ENCODE measurements at places on chromosomes 13 and 19.

GRCh38 chr13:62556978-62557377, 1141.3 kb upstream of the PCDH20 start:
- DNase-seq, result no peak

DNA sequence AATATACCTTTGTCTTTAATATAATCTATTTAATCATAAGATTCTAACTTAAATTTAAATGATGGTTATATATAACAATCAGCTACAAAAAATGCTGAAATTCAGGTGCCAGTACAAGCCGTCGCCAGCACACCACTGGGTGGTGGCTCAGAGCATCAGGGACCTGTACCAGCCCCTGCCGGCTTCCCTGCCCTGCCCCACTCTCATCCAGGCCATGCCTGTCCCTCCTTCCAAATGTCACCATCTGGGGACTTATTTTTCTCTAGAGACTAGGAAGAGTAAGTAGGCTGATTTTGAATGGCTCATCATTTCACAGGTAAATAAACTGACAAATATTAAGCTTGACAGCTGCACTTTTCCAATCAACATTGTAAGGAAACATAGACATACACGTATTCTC, 1.6 kb downstream of the METTL21C start:
- no peak for DNase-seq

GRCh38 chr13:97124206-97124605, 97.9 kb upstream of the MBNL2 start:
- DNase-seq, result no peak

DNA sequence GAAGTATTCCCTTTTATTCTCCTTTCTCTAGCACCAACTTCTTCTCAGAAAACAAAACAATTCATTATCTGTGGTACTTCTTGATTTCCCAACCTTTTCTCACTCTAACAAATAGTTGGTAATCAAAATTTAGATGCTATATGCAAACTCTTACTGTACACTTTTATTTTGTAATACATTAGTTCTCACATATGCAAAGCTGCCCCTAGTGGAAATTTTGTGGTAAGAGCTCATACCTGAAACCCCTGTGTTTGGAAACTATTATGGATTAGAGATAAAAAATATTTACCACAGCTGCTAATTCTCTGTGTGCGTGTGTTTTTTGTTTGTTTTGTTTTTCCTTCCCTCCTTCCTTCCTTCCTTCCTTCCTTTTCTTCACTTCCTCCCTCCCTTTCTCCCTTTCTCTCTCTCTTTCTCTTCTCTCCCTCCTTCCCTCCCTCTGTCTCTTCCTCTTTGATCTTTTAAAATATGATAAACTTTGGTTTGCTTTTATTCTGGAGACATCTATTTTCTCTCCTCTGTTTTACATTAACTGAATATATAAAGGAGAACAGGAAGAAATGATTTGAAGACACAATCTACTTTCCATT, 537.4 kb downstream of the SLITRK6 start:
- no peak for DNase-seq

- no peak for DNase-seq
Observed at GRCh38 chr13:44013758-44014291, 134.1 kb downstream of the LACC1 start.

- no peak for DNase-seq
Observed at GRCh38 chr19:4322942-4323665, 15.5 kb downstream of the STAP2 start.

- DNase-seq, result no peak
Observed at GRCh38 chr13:36891752-36892151, 28.3 kb downstream of the SMAD9 start.

DNA sequence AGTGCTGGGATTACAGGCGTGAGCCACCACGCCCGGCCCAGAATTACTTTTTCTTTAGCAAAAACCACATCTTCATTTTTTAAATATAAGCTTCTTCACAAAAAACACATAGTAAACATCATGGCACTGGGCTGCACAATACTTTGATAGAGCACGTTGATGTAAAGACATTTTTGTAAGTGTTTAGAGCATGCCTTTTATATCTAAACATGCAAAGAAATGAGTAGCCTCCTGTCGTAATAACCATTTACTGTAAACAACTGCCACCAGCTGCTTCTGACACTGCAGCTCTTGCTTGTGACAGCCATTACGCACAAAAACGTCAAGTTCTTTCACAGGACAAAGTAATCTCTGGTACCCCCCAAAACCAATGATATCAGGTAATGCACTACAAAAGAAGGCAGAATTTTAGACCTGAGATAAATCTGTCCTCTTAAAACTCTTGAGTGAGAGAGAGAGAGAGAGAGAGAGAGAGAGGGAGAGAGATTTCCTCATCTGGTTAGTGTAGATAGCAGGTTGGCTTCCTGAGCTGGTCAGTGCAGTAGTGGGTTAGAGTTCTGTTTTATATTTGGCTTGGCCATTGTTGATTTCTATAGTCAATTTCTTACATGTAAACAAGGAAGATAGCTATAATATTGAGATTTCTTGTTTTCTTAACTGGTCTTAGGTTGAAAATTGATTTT, 6.7 kb upstream of the ZNF548 start:
- no peak for DNase-seq

- DNase-seq, result no peak
Observed at GRCh38 chr13:76711550-76712182, 174.5 kb downstream of the KCTD12 start.

DNA sequence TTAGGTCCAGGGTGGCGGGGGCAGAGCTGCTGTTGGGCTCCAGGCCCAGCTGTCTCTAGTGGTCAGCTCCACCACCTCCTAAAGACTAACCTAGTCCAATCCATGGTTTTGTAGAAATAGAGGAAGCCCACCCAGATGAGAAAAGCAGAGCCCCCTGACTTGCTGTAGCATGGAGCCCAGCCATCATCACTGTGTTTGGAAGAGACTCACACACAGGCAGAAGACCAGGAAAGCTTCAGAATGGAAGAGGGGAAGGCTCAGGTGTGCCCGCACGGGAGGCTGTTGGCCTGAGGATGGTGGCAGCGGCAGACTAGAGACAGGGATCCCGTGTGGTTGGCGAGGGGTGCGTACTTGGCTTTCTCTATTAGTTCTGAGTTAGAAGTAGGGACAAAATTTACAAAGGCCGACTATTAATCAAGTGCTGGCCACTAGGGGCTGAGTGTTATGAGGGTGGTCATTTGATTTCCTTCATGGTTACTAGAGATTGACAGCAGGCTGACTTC, 193.2 kb upstream of the SOX1 start:
- DNase-seq, result no peak

DNA sequence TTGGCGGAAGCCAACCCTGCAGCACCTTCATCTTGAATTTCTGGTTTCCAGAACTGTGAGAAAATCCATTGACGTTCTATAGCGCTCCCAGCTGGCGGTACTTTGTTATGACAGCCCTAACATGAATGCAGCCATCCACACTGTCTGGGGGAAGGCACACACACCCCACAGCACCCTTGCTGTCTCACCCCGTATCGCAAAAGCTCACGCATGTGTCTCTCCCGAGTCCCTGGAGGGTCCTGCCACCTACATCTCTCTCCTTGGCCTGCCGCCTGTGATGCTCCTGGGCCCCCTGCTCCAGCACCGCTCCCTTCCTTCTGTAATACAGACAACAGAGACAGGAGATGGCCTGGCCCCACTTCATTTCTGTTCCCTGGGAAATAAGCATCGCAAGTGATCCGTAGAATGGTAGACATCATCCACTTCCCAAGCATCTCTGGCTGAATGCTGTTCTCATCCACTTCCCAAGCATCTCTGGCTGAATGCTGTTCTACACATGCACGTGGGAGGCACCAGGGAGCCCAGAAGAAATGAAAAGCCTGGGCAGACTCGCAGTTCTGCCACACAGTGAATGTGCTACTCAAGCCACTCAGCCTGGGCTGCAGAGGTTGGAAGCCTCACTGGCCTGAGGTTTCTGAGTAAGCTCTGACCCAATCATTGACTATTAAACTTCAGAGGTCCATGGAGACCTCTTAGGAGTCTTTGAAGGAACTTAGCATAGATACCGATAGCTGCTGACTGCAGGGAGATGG, 29.6 kb downstream of the EPN1 start:
- no peak for DNase-seq

GRCh38 chr19:289651-290371, 1.4 kb downstream of the PLPP2 start:
- no peak for DNase-seq

GRCh38 chr13:59633290-59633689, 530.4 kb downstream of the DIAPH3 start:
- DNase-seq, result no peak

DNA sequence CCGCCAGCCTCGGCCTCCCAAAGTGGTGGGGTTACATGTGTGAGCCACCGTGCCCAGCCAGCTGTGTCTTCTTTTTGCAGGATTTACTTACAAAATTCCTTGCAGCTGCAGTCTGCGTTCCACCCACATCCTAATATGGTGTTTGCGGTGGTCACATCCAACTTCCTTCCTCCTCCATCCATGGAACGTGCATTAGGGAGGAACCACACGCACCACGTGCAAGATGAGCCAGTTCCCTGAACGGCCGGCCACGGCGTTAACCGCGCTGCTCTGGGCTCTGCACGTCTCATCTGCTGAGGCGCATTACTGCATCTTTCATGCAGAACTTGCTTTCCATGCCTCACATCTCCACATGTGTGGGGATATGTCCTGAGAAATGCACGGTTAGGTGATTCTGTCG, 13.0 kb upstream of the SIGLEC11 start:
- DNase-seq, result no peak

GRCh38 chr13:77891041-77891440, 27.6 kb downstream of the EDNRB start:
- no peak for DNase-seq

- DNase-seq, result no peak
Observed at GRCh38 chr19:29576046-29576606, 30.0 kb upstream of the POP4 start.

GRCh38 chr19:1232652-1233072, 5.1 kb downstream of the CBARP start:
- no peak for DNase-seq

DNA sequence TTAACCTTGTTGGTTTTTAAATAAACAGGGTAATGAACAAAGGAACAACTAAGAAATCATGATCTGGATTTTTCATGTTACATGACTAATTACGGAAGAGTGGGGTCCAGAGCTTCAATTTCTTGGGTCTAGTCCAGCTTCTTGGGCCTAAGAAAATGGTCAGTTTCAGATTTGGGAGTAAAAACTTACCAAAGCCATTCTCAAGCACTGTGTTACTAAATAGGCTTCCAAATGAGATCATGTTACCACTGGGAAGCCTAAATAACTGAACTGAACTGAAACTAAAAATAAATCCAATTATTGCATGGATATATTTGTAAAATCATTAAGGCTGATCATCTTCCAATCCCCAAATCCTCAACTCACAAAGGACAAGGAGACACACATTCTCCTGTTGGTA, 13.9 kb downstream of the TBC1D4 start:
- DNase-seq, result no peak

- no peak for DNase-seq
Observed at GRCh38 chr19:47063874-47064273, 15.4 kb upstream of the TMEM160 start.

- DNase-seq, result no peak
Observed at GRCh38 chr13:96527497-96527896, 437.6 kb downstream of the HS6ST3 start.

GRCh38 chr19:36152352-36153091, at the start of gene COX7A1:
Gene COX7A1 (minus strand): TSS chr19:36152447. CDS start chr19:36152407, 40 bp downstream.
- no peak for DNase-seq

- DNase-seq, result no peak
Observed at GRCh38 chr13:113732176-113732960, 26.7 kb upstream of the TMEM255B start.

GRCh38 chr13:73544175-73544574, 485.4 kb downstream of the KLF5 start:
- DNase-seq, result no peak

DNA sequence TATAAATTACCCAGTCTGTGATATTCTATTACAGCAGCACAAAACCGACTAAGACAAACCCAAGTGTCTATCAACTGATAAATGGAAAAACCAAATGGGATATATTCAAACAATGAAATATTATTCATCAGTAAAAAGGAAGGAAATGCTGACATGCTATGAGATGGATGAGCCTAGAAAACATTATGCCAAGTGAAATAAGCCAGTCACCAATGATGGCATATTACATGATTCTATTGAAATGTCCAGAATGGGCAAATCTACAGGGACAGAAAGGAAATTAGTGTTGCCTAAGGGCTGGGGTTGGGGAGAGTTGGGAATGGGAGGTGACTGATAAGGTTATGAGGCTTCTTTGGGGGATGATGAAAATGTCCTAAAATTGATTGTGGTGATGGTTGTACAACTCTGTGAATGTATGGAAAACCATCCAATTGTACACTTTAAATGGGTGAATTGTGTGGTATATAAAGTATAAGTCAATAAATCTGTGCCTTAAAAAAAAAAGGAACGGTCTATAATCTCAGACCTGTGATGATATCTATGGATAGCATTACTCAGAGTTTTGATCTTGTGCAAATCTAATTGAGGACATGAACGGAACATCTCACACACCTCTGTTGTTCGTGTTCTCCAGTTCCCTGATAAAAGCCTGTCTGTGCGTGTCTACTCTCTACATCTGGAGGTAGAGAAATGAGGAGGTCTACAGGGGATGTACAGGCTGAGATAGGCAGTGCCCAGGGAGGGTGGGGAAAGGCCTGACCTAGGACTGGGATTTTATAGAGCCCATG, 49.0 kb downstream of the TNFRSF19 start:
- DNase-seq, result no peak

- DNase-seq, result no peak
Observed at GRCh38 chr13:93001866-93002461, 224.6 kb upstream of the GPC6 start.

DNA sequence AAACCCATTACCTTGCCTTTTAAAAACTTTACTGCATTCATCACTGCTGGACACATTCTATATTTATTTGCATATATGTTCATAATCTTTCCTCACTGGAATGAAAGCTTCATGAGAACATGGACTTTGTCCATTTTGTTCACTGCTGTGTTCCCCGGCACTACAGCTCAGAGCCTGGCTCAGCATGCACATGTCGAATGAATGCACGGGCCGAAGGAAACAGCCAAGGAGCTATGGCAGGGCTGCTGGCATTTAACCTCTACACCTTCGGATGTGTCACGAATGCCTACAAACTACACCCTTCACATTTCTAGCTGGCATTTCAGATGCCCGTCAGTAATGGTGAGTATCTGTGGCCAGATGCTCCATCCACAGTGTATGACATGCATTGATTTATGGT, 7.6 kb downstream of the MTIF3 start:
- no peak for DNase-seq

DNA sequence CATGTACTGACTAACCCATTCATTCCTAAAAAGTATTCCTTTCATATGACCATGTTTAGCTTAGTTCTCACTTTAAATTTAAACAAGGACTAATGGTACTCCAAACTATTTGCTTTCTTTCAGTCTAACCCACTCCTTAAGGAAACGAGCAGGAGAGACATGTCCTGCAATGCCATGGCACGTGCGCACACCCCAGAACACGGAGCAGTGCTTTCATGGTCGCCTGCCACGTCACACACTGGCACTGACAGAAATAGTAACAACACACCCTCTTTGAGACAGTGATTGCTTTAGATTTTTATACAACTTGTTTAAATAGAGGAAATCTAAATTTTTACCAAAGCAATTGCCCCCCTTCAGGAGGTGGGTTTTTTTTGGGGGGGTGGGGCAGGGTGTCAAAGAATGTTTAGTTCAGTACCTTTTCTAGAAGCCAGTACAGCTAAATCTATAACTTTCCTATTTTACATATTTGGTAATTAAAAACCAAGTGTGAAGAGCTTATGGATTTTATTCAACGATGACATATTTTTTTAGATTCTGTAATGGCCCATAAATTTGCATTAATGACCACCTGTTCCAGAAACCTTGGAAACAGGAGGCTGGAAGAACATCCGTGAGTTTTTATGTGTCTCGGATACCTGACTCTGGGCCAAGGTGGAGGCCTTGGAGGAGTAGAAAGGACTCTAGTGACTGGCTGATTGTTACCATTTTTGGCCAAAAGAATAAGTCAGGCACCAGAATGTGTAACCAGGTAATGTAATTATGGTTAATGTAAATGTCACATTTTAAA, 247.1 kb downstream of the DCT start:
- no peak for DNase-seq

All from esophagus squamous epithelium (tissue), 5 donors.